Amniotic stem cell (primary cell): ENCODE measurements at places on chromosomes 1 and 21.

DNA sequence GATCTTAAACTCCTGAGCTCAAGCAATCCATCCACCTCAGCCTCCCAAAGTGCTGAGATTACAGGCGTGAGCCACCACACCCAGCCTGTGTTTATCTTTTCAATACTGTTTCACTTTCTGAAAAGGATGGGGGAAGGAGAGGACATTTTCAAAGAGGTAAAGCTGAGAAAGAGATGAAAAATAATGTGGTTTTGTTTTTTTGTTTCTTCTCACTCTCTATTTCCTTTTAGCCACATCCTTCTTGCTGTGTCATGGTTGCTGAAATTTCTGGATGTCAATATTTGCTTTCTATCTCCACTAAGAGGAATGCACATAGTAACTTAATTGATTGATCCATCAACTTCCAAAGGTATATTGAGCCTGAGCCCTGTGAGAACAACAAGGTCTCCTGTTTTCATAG, 6.4 kb upstream of the C1orf21 start:
- DNase-seq: no peak

DNA sequence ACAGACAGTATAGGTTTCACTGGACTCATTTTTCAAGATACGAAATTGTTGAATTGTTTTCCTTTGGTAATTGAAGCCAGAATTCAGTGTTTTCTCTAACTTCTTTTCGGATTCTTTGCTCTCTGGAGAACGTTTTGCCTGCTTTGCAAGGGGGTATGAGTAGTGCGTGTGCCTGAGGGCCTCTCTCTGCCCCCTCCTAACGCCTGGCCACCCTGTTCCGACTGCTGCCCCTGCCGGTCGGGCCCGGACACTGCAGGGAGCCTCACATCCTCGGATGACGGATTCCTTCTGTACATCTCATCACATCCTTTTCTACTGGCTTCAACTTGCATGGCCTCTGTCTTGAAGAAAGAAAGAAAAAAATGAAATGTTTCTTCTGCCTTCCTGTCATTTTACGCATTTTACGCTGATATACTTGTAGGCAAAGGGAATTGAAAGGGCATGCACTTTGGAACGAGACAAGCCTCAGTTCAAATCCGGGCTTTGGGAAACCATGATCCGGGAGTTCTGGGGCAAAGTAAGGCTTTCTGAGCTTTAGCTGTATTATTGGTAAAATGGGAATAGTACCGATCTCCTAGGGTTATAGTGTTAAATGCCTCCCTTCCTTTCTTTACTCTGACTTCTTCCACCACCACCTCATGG, 65.1 kb downstream of the DISC1 start:
- peak; percentile 73 for DNase-seq

GRCh38 chr1:171468120-171468750, 17.1 kb upstream of the PRRC2C start:
- DNase-seq: no peak

DNA sequence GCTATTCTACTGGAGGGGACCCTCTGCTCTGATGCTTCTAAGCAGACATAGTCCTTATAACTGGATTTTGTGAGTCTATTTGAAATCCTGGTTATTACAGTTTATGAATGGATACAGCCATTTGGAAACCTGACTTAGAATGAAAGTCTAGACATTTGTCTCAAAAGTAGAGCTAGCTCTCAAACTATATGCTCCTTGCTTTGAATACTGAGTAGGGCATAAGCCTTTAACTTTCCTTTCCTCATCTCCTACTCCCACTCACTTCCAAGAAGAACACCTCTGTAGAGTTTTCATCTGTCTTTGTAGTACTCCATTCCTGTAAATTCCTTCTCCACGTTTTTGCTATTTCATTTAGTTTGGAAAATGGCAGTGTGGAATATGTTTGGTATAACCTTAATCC, 9.0 kb upstream of the ARID1A start:
- no peak for DNase-seq

- no peak for DNase-seq
Observed at GRCh38 chr1:203722909-203723308, 42.1 kb upstream of the LAX1 start.

DNA sequence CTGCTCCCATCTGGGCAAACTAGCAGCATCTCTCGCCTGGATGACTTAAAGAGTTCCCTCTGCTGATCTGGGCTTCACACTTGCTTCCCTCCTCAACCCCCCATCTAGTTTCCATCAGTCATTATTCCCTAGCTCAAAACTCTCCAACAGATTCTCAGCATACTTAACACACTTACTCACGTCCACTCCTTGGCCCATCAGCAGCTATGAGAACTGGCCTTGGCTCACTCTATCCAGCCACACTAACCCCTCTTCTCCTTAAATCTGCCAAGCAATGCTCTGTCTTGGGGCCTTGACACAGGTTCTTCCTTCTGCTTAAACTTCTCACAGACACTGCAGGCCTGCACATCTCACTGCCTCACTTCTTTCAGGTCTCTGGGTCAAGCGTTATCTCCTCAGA, 41.6 kb downstream of the GNG12 start:
- peak; percentile 73 for DNase-seq

GRCh38 chr1:63363014-63363413, 4.4 kb upstream of the ALG6 start:
- DNase-seq: no peak

- DNase-seq: no peak
Observed at GRCh38 chr1:236163463-236164153, 21.3 kb downstream of the GPR137B start.

GRCh38 chr21:46295177-46295770, 9.1 kb downstream of the YBEY start:
- no peak for DNase-seq

DNA sequence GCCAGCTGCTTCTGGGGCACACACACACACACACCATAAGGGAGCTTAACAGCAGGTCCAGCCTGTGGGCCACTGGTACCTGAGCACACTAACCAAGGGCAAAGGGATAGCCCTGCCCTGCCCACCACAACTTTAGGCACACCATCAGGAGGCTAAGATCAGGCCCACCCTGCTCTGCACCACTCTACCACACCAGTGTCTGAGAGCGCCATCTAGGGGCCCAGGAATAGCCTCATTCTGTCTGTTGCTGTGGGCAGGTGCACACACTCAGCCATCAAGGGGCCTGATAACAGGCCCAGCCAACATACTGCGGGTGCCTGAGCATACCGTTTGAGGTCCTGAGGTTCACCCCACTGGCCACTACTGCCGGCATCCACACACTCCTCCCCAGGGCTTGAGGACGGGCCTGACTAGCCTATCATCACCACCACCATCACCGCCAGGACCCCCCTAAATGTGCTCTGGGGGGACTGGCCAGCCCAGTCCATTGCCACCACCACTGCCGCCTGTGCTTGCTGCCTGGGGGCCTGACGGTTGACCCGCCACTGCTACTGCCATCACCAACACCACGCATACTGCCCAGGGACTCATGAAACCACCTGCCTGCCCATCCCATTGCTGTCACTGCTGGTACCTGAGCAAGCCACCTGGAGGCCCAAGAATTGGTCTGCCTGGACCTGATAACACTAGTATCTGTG, 31.3 kb downstream of the NSL1 start:
- no peak for DNase-seq

GRCh38 chr1:59879574-59879973, 47.0 kb downstream of the CYP2J2 start:
- peak; percentile 76 for DNase-seq

DNA sequence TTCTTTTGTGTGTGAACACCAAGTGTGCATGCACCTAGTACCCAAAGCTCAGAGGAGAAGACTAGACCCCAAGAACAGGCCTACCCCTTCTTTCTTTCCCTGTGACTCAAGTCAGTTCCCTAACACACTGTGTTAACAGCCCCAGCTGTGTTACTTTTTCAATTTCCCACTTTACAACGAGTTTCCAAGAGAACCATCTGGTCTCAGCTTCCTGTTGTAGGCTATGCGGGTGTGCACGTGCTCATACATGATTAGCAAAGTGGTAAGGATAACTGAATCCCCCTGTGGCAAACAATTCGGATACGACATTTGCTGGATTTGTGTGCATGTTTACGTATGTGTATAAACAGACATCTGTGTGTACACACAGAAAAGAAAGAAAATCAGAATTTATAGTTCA, 17.9 kb downstream of the IFNAR2 start:
- no peak for DNase-seq

- DNase-seq: no peak
Observed at GRCh38 chr1:88982055-88982454, 10.4 kb downstream of the KYAT3 start.

GRCh38 chr1:236495467-236496112, 28.2 kb upstream of the LGALS8 start:
- DNase-seq: no peak

DNA sequence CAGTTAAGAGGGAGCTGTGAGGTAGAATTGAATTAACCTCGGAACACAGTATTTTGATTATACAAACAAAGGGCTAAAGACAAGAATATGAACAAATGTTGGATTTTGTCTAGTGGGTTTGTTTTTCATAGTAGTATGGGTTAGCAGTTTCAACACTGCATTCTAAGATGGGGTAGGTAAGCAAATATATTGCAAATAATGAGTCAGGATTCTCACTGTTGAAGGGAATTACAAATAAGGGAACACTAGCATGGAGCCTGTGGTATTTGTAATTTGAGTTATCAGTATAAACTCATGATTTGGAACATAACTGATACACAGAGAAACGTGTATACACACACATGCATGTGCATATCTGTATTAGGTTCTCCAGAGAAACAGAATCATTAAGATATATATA, 44.5 kb downstream of the CD55 start:
- no peak for DNase-seq

GRCh38 chr1:215631040-215631439, 63.9 kb downstream of the KCTD3 start:
- no peak for DNase-seq

DNA sequence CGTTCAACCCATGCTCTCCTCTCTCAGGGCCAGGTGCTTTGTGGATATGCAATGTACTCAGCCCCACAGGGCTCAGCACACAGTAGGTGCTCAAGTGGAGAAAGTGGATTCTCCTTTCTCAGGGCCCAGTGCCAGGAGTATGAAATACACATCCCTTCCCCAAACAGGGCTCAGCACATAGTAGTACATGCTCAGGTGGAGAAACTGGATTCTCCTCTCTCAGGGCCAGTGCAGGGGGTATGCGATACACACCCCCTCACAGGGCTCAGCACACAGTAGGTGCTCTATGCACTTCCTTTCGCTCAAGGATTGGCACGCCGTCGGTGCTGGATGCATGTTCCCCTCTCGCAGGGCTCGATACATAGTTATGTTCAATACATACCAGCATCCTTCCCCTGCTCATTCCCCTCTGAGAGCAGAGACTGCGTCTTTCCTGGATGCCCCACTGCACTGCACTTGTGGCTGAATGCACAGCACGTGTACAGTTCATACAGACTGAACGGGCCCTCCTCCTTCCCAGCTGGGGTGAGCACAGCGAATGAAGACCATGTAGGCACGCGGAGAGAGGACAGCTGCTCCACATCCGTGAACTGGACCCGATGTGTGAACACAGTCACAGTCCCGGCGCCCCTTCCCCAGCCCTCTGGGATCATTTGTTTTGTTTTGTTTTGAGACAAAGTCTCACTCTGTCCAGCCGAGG, 16.6 kb upstream of the DISP3 start:
- DNase-seq: no peak

- no peak for DNase-seq
Observed at GRCh38 chr1:40899230-40899870, 37.2 kb upstream of the CITED4 start.

DNA sequence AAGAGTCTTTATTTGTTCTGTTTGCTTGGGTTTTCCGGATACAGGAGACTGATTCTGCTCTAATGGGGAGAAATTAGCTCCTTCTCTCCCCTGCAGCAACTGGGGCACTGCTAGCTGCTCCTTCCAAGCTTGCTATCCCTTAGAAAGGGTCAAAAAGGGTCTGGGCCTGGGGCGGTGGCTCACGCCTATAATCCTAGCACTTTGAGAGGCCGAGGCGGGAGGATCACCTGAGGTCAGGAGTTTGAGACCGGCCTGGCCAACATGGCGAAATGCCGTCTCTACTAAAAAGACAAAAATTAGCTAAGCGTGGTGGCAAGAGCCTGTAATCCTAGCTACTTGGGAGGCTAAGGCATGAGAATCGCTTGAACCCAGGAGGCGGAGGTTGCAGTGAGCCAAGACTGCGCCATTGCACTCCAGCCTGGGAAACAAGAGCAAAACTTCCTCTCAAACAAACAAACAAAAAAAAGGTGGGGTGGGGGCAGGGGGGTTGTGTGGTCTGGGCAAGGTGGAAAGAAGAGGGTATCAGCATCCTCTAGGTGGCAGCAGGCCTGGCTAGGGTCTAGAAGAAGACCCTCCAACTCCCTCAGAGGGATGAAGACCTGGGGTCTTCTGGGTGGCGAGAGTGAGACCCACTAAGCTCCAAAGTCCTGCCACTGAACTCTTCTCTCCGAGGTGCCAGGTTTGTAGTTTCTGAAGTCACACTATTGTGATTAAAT, 15.4 kb upstream of the TBX15 start:
- DNase-seq: no peak

DNA sequence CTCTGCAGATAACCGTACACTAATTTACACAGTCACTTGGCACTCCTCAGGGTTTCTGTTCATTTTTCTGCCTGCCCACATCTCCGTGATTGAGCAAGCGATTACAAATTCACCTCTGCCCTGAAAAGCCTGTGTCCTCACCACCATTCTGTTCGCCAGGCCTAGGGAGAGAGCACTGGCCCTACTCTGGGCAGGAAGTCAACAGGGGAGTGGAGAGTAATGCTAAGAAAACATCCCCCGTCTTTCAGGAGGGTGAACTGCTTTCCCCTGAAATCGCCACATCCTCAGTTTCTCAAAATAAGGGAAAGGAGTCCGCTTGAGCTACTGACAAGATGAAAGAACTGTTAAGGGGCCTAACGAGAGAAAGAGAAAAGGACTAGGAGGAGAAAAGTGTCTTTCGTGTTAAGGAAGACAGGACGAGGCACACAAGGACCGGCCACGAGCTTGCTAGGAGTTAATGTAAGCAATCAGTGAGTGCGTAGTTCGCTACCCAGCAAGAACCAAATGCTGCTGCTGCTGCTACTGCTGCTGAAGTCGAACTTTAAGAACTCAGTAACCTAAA, 632 bp downstream of the PEX19 start:
- DNase-seq: peak; percentile 9

DNA sequence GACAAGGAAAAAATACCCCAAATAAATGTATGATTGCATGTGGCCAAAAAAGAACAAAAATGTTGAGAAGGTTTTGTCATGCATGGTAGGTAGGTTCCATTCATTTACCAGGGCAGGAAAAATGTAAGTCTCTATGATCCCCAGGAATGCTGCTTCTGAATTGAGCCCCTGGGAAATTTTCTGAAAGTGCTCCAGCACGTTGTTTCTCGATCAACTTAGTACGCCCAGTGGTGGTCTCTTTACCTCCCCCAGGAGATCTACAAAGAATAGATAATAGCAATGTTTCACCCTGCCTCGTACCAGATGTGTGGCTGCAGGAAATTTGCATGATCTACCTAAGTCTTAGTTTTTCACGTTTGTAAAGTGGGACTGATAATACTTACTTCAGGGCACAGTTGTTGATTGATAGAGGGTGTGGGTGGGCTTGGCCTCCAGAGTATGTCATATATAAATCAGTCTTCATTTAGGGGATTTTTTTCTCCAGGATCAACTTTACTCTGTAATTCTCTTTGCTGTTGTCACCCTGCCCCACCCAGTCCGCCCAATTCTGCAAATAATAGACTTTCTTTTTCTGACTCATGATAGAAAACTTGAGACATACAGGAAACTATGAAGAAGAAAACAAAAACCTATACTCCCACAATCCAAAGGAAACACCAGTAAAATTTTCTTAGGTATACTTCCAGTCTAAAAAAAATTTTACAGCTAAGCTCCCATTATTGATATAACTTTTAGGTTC, 462.0 kb upstream of the RUNX1 start:
- DNase-seq: no peak
